ENCODE measurements at places on chromosomes 6 and 20. TPM values are rescaled to one million over a fixed set of nuclear protein-coding genes. Genes with fewer than 3 reads are reported as not detected.

LINC00237 gene
- total RNA-seq, result not detected

PAK5 gene
- 0.33 TPM for total RNA-seq

- peaks cover 7% of the 10 kb centered on the region for H3K4me1 ChIP-seq
- no peak overlapping the region for H3K4me3 ChIP-seq
- H3K27me3 ChIP-seq, result no peaks in the 10 kb centered on the region
Measured at GRCh38 chr6:163579111-163579879, 164.8 kb downstream of the QKI start.

- H3K27me3 ChIP-seq, result no peaks in the 10 kb centered on the region
- H3K4me3 ChIP-seq, result no peak overlapping the region
- peaks cover 4% of the 10 kb centered on the region for H3K4me1 ChIP-seq
- H3K27ac ChIP-seq, result no peak overlapping the region
Measured at GRCh38 chr6:131803007-131803769, 4.6 kb upstream of the ENPP1 start.

NELFE gene
- 38.9 TPM for total RNA-seq

DNA sequence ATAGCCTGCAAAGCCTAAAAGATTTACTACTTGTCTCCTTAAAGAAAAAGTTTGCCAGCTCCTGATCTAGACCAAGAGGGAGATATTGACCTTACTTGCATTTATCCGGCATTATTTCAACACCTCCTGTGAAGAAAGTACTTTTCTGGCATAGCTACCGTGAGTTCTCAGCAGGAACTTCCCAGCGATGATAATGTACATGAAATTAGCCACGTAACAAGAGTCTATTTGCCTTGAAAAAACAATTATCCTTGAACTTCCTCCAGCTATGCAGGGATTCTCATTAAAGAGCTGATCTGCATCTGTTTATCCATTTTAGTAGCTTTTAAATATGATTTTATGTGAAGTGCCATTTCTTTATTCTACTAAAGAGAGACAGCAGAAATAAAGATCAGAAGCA, 41.7 kb downstream of the ALDH5A1 start:
- H3K27me3 ChIP-seq, result no peaks in the 10 kb centered on the region
- H3K27ac ChIP-seq, result no peak overlapping the region
- H3K4me3 ChIP-seq, result no peak overlapping the region
- DNase-seq, result no peak

LY6G6C gene
- not detected for total RNA-seq

BCAS4 gene
- 2.3 TPM for total RNA-seq

GRCh38 chr6:106005954-106006353, 80.2 kb upstream of the PRDM1 start:
- H3K4me1 ChIP-seq, result no peaks in the 10 kb centered on the region
- no peak overlapping the region for H3K27ac ChIP-seq
- H3K4me3 ChIP-seq, result no peak overlapping the region
- no peaks in the 10 kb centered on the region for H3K36me3 ChIP-seq
- DNase-seq, result no peak

DNA sequence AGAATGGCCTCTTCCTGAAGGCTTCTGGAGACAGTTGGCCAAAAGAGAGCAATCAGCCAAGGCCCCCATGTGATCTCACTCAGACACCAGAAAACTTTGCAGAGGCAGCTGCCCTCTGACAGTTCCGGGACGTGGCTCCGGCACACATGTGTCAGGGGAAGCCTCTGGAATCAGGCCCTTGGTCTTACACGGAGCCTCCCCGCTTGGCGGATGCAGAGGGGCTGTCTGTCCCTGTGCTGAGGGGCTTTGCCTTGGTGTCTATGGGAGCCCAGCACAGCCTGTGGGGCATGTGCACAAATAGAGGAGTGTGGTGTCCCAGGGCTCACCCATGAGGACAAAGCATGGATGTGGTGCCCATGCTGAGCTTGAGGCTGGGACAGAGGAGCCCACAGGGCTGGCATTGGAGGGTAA, 13.8 kb downstream of the SIGLEC1 start:
- no peaks in the 10 kb centered on the region for H3K4me1 ChIP-seq
- H3K27ac ChIP-seq, result no peak overlapping the region
- no peaks in the 10 kb centered on the region for H3K27me3 ChIP-seq
- H3K36me3 ChIP-seq, result no peaks in the 10 kb centered on the region
- DNase-seq, result no peak

DNA sequence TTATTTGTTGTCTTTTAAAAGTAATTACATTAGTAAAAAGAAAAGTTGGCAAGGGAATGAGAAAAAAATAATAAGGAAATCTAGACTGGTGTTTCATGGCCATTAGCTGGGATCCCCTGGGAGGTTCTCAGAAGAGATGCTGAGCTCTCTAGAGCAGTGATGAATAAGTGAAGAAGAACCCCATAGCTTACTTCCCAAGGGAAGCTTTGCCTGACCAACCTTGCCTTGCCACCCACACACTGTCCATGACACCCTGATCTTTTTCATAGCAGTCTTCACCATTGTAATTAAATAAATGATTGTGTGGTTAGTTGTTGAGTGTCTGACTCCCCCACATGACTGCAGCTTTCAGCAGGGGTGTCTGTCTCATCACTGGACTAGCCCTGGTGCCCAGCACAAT, 5.9 kb downstream of the C6orf163 start:
- H3K27ac ChIP-seq, result no peak overlapping the region
- H3K36me3 ChIP-seq, result no peaks in the 10 kb centered on the region
- DNase-seq, result no peak
- H3K27me3 ChIP-seq, result no peaks in the 10 kb centered on the region
- H3K4me1 ChIP-seq, result no peaks in the 10 kb centered on the region

ZNF76 gene
- total RNA-seq, result 34.2 TPM

GRCh38 chr6:54587277-54587676, 259.3 kb upstream of the FAM83B start:
- DNase-seq, result no peak
- H3K36me3 ChIP-seq, result no peaks in the 10 kb centered on the region
- no peak overlapping the region for H3K4me3 ChIP-seq
- no peak overlapping the region for H3K27ac ChIP-seq
- H3K4me1 ChIP-seq, result no peaks in the 10 kb centered on the region

ABHD16B gene
- not detected for total RNA-seq

OR2H2 gene
- not detected for total RNA-seq

HTR1E gene
- total RNA-seq, result not detected

DNA sequence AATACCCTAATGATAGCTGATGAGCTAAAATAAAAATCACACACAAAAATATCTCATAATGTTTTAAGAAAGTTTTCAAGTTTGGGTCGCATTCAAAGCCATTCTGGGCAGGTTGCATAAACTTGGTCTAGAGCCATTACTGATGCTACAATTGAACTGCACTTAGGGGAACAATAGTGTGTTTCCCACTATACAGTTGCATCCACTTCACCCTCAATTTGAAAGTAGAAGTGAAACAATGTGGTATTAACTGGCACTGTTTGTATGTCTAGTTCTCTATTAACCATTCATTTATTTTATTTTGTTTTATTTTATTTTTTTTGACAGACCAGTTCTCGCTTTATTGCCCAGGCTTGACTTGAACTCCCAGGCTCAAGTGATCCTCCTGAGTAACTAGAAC, 23.0 kb upstream of the STK38 start:
- no peaks in the 10 kb centered on the region for H3K36me3 ChIP-seq
- no peak overlapping the region for H3K27ac ChIP-seq
- H3K4me1 ChIP-seq, result no peaks in the 10 kb centered on the region
- H3K4me3 ChIP-seq, result no peak overlapping the region
- no peaks in the 10 kb centered on the region for H3K27me3 ChIP-seq

DNA sequence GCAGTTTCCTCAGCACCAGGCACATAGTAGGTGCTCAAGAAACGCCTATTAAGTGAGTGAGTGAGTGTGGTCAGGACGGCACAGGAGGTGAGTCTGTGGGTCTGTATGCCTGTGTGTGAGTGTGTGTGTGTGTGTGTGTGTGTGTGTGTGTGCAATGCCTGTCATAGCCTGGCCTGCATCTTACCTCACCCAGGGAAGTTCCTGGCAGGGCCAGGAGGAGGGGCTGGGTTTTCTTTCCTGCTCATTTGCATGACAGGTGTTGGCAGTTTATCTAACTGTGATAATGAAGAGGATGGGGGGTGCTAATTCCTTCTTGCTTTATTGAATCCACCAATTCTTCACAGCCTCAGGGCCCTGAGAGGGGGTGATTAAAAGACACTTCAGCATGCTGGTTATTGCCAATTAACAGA, 146.7 kb upstream of the MLN start:
- H3K27me3 ChIP-seq, result no peaks in the 10 kb centered on the region
- no peak overlapping the region for H3K27ac ChIP-seq

FYN gene
- 25.7 TPM for total RNA-seq

DNA sequence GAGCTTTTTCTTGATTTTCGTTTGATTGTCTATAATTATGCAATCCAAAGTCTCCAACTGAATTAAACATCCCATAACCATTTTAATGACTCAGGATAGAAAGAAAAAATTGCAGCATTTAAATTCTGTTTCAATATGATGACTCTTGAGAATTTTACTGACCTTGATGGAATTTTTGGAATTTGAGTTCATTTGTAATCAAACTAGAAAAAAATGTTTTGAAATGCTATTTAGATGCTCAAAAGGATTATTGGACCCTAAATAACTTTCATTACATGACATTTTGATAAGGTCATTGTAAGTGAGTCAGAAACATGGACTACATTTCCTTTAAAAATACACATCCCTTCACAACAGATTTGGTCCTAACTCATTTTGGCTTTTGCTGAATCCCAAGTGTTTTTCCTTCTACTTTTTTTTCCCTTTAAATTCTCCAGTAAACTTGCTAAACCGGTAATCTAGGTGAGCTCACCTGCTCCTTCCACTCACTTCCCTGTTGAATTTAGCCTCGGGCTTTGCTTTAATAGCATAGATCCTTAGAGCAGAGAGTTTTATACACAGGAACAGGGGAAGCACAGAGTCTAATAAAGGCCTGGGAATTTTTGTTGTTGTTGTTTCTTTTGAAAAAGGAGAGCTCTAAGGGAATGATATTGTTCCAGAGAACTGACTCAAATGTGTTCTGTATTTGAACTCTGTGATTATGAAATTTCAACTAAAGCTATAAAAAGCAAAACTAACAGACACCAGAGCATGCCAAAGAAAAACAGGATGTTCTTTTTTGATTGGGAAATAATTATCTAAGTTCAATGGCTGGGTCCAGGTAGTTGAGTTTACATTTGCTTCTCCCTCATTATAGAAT, 1088.2 kb upstream of the CITED2 start:
- peaks cover 34% of the 10 kb centered on the region for H3K4me1 ChIP-seq
- no peaks in the 10 kb centered on the region for H3K36me3 ChIP-seq
- DNase-seq, result peak; percentile 23
- peak overlapping the region; percentile 60 for H3K27ac ChIP-seq
- no peaks in the 10 kb centered on the region for H3K27me3 ChIP-seq
- no peak overlapping the region for H3K4me3 ChIP-seq

GRCh38 chr6:1271071-1271763, 40.7 kb upstream of the FOXQ1 start:
- H3K4me1 ChIP-seq, result no peaks in the 10 kb centered on the region
- no peak overlapping the region for H3K27ac ChIP-seq
- no peaks in the 10 kb centered on the region for H3K36me3 ChIP-seq
- H3K4me3 ChIP-seq, result no peak overlapping the region
- no peaks in the 10 kb centered on the region for H3K27me3 ChIP-seq
- no peak for DNase-seq

SYCP2L gene
- 3.3 TPM for total RNA-seq

DPPA5 gene
- not detected for total RNA-seq

Data from body of pancreas (tissue), 4 donors.